ENCODE measurements at places on chromosomes 12 and 14.
A peak's percentile ranks its signal among the peaks of the same experiment; 100 is the strongest.

DNA sequence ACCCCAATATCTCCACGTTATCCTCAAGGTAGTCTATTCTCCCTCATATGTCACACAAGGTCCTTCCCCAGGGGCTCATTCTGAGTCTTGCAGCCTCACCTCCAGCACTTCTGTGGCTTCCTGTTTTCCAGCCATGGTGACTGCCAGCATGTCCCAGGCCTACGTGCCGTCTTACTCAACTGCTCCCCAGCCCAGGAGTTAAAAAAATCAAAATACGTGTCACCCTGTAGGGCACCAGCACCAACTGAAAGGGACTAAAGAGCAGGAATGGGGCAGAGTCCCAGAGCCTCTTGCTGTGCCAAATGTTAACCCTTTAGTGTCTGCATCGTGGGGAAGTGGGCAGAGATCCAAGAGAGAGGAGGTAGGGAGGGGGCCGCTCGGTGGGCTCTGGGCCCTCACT lies 37.0 kb upstream of the MED13L start:
- no peak for DNase-seq

DNA sequence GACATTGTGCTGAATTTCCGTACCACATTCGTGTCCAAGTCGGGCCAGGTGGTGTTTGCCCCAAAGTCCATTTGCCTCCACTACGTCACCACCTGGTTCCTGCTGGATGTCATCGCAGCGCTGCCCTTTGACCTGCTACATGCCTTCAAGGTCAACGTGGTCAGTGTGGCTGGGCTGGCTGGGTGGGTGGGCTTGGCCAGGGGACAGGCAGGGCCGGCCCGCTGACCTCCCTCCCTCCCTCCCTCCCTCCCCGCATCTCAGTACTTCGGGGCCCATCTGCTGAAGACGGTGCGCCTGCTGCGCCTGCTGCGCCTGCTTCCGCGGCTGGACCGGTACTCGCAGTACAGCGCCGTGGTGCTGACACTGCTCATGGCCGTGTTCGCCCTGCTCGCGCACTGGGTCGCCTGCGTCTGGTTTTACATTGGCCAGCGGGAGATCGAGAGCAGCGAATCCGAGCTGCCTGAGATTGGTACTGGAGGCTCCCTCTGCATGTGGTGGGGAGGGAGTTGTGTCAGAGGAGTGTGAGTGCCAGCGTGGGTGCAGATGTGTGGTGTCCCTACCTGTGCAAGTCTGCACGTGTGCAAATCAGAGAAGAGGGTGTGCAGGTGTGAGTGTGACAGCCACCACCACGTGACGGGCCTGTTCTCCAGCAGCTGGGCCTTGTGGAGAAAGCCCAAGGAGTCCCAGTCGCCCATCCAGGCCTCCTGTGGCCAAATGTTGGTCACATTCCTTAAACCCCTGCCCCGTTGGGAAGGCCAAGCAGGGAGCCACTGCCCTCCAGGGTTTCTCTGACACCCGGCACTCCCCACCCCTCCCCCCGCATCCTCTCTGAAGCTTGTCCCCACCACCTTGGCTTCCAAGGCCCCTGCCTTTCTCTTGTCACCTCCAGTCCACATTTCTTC lies 5.3 kb downstream of the KCNH3 start:
- no peak for DNase-seq

GRCh38 chr12:75666939-75667334 lies 155.5 kb upstream of the KRR1 start:
- DNase-seq: no peak

- no peak for DNase-seq
Observed at GRCh38 chr14:102008891-102009290, 44.5 kb downstream of the DYNC1H1 start.

- DNase-seq: peak; percentile 89
Observed at GRCh38 chr14:105476097-105476830, 1.6 kb downstream of the CRIP2 start.

DNA sequence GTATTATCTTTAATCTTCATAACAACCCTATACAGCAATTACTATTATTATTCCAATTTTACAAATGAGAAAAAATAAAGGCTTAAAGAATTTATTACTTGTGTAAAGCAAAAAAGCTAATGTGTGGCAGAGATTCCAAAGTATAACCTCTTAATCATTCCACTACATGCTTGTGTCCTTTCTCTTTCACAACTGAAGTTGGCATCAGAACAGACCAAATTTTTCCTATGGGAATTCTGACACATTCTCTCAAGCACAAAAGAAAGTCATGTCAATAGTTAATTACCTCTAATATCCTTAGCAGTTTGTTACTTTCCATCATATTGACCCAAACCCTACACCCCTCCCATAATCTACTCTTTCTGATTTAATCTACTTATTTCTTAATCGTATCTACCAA lies 86.7 kb downstream of the BCL2L14 start:
- DNase-seq: no peak

DNA sequence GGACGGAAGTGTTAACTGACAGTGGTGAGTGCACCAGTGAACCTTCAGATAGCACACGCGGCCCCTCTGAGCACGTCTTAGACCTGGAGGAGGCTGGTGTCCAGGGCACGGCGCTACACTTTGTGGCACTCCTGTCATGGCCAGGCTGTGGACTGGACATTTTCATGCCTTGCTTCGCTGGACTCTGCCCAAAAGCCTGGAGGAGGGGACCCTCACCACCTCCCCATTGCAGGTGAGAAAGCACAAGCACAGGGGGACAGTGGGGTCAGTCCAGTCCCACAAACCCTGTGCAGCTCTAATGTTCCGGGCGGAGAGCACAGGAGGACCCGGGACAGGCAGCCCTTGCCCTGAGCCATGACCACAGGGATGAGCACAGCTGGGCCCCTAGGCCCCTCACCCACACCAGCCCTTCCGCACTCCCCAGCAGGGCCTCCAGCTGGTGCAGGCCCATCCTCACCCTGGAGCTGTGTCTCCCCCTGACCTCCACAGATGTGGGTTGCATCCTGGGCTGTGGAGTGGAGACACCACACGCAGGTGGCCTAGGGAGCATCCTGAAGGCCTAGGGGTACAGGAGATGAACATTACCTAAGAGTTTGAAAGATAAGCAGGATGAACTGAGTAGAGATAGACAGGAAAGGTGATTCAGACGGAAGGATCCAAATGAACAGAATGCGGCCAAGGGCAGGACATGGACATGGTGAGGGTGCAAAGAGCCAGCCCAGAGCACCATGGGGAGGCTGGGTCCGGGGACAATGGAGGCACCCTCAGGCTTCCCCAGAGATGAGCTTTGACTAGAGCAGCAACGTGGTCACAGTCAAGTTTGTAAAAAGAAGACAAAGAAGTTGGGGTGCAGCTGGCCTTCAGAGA lies 132.8 kb downstream of the BCL11B start:
- DNase-seq: no peak

DNA sequence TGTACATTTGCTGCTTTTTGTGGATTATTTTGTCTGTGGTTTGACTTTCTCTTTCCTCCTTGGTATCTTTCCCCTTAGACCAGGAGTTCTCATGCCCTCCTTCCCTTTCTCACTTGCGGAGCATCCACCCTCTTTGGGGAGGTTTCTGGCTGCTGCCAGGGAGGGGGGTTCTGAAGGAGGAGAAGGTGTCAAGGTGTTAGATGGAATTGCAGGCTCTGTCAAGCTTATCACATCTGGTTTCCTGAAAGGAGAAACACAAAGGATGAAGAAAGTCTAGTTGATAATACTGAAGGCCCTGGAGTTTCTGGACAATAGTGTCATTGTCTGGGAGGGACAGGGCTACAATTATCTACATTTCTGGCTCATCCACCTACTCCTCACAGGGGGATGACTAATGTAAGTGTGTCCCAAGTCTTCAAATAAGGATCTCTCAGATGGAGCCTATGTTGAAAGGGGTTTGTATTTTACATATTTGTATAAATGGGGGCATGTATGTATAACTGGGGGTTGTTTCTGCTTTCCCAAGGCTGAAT lies 217.3 kb upstream of the CCDC196 start:
- no peak for DNase-seq

DNA sequence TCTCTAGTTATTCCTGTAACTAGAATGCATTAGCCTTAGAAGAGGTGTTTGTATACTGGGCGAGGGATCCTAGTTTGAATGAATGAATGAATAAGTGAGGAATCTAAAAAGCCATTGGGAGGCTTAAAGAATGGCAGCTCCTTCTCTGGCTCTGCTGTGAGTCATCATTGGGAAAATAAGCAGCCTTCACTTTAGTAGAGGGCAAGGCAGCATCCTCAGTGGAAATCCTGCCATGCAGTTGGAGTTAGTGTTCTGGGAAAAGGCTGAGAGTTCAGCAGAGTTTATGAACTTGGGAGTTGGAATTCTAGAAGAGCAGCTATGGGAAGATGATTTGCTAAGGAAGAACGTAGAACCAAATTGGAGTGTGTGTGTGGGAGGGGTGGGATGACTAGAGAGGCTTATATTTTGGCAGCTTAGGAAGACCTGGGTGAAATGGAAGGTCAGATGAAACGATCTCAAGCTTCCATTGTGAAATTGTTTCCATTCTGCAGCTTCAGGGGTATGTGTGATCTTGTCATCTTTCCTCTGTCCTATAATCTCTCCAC lies 120.8 kb downstream of the PTCSC3 start:
- no peak for DNase-seq

- DNase-seq: no peak
Observed at GRCh38 chr14:92991536-92991935, 68.6 kb downstream of the CHGA start.

- DNase-seq: peak; percentile 23
Observed at GRCh38 chr14:102778338-102779083, 1.3 kb downstream of the TRAF3 start.

GRCh38 chr12:132986885-132987225 lies 688 bp downstream of the ZNF26 start:
- DNase-seq: no peak

GRCh38 chr12:104456417-104456949 lies at the start of gene CHST11:
Gene CHST11, plus strand, starts transcription at chr12:104456948.
- peak; percentile 74 for DNase-seq

GRCh38 chr12:15677228-15677627 lies 112.0 kb downstream of the EPS8 start:
- no peak for DNase-seq

DNA sequence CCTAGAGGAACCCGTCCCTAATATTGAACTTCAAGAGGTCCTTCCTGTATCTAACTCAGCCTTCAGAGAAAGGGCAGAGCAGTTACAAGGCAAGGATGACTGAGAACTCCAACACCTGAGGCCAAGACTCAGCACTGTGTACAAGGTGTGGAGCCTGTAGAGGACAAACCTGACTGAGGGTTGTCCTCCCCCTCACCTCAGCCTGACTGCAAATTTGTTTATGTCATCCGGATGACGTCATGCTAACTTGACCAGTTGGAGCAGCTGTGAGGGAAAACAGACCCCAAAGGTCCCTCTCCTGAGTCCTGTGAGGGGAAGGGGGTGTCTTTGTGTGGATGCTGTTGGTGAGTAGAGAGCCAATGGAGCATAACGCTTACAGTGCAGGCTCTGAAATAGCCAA lies 4.3 kb downstream of the CRACR2A start:
- DNase-seq: no peak

GRCh38 chr14:47442211-47442610 lies 233.2 kb downstream of the MDGA2 start:
- DNase-seq: no peak
